ENCODE measurements at places on chromosomes 16 and 17.

DNA sequence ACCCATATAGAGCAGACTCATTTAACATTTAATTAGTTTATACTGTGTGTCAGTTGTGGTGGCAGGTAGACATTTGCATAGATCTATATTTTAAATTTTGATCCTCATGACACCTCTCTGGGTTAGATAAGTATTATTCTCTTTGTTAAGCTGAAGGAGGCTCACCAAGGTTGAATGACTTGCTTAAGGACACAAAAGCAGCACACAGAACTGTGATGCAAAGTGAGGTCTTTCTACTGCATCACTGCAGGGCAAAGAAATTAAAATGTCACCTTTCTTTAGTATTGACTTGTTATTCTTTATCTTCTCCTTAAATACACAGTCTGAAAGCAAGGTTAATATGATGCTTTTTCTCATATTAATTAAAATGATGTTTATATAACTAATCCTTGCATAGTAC is 8.6 kb upstream of the TOX3 start:
- no peak for DNase-seq

DNA sequence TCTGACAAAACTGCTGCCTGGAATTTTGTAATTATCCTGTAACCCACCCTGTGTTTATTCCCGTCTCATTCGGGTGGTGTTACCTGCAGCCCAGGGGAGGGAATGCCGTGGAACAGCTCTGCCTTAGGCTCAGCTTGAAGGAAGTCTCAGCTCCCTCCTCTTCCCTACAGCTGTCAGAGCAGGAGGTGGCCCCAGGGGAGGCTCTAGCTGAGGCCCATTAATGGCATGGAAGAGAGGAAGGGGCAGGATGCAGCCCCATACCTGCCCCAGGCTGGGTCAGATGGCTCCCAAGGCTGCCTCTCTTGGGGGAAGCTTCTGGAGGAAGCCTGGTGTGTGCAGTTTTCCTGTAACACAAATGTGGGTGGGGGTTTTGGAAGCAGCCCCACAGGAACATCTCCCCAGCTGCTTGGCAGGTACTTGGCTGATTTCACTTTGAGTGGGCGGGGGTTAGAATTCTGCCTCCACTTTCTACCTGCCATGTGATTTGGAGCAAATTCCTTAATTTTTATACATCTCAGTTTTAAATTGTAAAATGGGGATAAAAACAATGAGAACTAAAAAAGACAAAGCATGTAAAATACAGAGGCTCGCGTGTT is 103.9 kb downstream of the MGAT5B start:
- no peak for DNase-seq

DNA sequence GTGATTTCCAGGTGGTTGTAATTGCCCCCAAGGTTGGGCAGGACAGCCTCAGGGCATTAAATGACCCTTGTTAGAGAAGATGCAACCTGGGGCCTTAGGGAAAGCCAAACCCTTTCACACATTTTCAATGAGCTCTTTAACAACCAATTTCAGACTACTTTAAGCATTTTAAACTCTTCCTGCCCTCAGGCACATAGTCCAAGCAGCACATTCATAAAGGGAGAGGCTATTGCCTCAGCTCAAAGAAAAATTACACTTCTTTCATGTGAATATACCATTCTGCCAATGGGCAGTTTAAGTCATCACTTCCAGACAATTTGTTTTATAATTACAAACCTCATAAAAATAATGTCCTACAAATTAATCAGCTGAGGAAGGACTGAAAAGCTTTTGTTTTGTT is 544.5 kb downstream of the NPIPA7 start:
- no peak for DNase-seq

- DNase-seq: no peak
Measured at GRCh38 chr17:81066771-81067315, 31.9 kb downstream of the BAIAP2 start.

DNA sequence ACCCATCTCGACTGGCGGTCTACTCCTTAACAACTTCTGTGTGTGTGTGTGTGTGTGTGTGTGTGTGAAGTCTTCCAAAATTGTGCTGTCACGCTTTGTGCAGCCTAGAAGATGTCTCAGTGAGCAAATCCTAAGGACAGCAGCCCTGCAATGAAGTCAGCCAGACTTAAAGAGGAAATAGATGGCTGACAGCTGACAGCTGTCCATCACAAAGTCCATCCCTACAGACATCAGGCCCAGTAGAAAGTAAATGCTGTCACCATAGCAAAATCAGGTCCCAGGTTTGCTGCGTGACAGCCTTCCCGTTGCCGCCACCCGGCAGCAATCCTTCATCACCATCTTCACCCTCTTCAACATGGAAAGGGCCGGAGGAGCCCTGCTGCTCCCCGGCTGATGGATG is 416.0 kb downstream of the SOX9 start:
- DNase-seq: no peak

DNA sequence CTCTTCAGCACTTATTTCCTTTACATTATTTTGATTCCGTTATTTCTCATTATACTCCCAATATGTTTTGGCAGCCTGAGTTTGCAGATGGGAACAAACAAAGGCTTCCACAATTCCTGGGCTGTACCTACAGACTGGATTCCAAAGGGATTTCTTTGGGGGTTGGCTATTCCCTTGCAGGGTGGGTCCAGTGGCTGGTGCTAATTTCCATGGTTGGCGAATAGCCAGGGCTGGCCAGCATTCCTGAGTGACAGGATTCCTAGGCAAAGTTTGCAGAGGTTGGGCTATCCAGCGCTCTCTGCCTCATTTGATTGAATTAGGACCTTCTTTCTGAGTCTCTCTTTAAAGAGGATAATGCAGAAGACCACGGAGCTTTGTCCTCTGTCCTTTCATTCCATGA is 207.4 kb downstream of the MAF start:
- DNase-seq: no peak

- no peak for DNase-seq
Measured at GRCh38 chr17:41907633-41908539, 10.9 kb downstream of the ACLY start.

DNA sequence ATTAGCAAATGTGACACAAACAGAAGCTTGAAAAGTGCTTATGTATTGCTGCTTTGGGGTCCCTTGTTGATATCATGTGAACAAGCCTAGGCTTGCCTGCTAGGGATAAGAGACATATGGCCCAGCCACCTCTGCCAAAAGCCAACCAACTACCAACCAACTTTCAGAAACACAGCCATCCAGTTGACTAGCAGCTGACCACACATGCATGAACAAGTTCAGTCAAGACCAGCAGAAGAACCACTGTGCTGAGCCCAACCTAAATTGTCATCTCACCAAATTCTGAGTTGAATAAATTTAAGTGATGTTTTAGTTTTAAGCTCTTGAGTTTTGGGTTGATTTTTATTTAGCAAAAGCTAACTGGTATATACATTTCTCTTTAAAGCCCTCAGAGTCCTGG is 3.5 kb downstream of the ERN2 start:
- no peak for DNase-seq

DNA sequence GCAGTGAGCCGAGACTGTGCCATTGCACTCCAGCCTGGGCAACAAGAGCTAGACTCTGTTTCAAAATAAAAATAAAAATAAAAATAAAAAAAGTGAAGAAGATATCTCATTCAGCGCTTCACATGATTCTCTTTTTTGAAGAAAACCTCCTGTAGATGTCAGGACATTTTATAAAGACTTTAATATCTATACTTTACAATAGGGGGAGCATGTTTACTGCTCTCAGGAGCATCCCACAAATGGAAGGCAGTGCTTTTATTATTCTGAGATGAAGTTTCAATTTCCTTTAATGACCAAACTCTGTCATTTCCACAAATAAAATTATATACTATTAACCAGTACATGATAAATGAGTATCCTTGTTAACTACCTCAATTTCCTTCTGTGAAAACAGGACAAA is 118.7 kb upstream of the MYOCD start:
- no peak for DNase-seq

DNA sequence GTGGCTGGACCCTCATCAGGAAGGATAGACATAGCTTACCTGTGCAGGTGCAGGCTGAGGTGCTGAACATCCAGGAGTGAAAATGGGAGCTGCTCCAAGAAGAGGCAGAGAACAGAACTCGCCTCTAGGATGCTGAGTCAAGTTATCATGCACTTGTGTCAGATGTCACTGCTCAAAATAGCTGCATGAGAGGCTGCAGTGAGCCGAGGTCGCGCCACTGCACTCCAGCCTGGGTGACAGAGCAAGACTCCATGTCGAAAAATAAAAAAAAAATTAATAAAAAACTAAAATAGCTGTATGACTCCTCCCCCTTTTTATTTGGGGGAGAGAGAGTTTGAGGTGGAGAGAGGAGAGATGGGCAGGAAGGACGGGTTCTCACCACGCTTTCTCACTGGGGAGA is 148.8 kb downstream of the FOXL1 start:
- no peak for DNase-seq

DNA sequence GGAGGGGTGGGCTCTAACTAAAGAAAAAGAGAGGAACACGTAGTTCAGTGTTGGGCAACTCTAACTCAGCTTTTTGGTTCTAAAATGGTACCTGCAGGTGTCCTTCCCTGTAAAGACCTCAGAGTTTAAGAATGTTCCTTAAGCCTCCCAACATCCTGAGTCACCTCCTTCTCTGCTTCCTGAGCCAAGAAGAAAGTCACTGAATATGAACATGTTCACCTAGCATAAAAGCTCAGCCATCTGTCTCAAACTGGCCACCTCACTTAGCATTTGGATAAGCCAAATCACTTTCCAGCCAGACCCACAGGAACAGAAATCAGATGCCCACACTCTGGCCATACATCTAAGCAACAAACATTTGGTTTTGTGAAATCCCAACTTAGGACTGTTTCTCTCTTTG is 3.7 kb downstream of the TMEM98 start:
- DNase-seq: no peak

GRCh38 chr17:52155301-52155700 is 3.2 kb downstream of the CA10 start:
- no peak for DNase-seq

GRCh38 chr16:1794221-1794871 is 841 bp upstream of the IGFALS start:
- DNase-seq: no peak

DNA sequence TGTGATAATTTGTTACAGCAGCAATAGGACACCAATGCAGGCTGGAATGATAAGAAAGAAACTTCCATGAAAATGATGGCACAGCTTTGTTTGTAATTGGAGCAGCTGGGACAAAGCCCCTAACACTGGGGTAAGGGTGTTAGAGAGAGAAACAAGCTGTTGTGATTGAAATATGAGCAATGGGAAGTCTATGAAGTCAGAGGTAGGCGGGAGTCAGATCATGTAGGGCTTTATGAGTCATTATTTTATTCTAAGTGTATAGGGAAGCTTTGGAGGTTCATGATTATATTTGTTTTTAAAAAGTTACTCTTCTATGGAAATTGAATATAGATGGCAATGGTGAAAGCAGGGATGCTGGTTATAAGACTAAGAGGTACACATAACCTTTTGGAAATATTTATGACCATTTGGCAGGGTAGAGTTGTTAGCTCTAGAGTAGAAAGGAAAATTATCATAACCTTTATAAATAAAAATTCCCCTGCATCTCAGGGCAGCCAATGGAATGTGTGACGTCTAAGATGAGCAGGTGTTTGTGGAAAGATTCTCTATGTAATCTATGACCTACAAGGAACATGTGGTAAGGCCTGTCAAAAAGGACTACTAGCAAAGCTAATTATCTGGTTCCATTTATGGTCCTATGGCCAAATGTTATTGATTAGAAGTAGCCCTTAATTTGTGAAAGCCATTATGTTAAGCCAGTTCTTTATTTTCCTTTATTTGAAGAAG is 85.6 kb downstream of the KCNJ2 start:
- DNase-seq: no peak

DNA sequence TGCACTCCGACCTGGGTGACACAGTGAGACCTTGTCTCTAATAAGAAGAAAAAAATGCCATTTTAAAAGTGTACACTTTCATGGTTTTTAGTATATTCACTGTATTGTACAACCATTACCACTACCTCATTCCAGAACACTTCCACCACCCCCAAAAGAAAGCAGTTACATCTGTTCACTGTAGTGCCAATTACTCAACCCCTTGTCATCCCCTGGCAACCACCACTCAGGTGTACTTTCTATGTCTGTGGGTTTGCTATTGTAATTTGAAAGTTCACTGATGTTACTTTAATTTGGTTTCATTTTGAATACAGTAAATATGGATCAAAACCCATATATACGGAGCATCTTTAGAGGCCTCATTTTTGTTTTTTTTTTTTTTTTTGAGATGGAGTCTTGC is 6.1 kb downstream of the ZG16 start:
- no peak for DNase-seq

- no peak for DNase-seq
Measured at GRCh38 chr17:66610361-66611133, 224.4 kb upstream of the CACNG5 start.

DNA sequence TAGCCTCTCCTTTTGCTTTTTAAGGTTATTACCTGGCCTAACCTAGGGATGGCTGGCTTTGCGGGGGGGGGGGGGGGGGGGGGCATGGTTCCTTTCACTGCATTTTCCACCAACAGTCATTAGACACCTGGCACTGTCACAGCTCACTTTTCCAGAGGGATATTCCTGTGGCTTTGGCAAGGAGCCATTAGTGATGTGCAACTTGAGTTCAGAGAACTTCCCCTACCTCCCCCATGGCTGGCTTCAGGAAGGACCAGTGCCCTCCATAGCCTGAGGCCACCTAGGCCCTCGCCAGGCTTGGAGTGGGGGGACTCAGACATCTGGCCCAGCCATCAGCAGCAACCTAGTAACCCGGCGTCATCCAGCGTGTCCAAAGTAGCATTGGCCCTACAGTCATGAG is 234.6 kb downstream of the CPPED1 start:
- no peak for DNase-seq

DNA sequence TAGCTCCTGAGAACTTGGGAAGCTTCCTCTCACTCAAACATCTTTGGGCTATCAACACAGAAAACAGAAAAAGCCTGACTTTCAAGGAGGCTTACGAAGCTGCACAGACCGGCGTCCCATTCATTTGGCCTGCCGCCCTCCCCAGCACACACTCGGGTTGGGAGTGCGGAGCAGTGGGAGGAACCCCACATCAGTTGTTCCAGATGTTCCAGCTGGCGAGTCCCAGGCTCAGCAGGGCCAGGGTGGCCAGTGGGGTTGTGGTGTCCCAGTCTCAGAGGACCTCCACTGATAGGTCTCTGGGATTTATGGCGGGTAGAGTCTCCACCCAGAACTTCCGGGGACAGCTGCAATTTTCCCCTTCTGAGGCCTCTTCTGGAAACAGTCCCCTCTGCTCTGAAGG is 43.1 kb upstream of the DLX4 start:
- no peak for DNase-seq

DNA sequence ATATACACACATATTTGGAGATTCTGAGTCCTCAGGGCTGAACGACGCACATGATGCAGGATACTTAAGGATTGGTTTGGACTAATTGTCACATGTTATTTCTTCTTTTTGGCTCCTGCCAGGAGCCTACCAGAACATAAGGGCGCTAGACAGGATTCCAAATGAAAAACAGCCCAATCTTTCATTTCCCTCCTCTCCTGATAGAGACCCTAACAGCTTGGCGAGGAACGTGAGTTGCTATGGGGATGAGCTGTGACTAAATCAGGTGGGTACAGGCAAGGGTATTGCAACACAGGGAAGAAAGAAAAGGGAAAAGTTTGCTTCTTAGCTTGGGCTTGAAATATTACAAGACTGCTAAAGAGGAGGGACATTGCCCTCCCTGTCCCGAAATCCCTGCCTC is 109.9 kb downstream of the AIPL1 start:
- no peak for DNase-seq
